Kidney tubule cell (primary cell): ENCODE measurements at places on chromosomes 3 and 15.

DNA sequence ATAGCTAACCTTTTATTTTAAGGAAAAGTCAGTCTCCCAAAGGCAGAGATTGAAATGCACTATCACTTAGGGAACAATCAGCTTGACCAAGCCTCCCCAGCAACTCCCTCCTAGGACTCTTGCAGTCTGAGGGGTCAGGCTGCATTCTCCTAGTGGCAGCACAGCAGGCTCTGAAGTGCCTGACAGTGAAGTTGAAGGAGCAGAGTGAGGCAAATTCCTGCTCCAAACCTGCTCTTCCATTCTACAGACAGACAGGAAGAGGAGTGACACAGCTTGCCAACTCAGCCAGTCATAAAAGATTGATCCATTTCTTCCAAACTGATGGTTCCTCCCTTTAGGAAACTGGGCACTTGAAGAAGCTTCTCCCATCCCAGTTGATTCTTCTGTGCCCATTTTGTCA lies 43.9 kb upstream of the SMAD3 start:
- DNase-seq: no peak

DNA sequence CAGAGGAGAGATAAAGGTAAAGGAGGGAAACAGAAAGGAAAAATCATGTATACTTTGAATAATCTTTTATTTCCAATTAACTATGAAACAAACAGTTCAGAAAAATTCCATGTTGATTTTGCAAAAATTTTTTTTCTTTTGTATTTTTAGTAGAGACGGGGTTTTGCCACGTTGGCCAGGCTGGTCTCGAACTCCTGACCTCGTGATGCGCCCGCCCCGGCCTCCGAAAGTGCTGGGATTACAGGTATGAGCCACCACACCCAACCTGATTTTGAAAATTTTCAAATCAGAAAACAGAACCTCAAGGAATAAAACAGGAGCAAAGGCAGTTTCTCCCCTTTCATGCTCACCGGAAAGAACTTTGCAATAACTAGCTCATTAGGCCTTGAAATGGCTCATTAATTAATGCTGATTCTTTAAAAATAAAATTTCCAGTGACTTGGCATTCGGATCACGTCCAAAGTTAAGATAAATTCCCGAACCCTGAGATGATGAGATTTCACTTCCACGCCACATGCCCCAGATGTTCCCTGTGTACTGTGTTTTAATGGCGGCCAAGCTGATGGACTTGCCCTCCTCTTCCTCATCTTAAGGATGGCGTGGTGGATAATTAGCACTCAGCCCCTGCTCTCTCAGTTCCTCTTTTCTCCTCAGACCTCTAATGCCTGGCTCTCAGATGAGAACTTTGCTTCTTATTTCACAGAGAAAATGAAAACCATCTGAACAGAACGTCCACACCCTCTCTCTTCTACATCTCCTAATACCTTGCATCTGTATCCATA lies 10.8 kb downstream of the BCL2L10 start:
- DNase-seq: no peak

- DNase-seq: peak; percentile 72
These were observed 118.8 kb upstream of the DAZL start for GRCh38 chr3:16723978-16724377.

GRCh38 chr3:30667280-30667651 lies 60.9 kb downstream of the TGFBR2 start:
- no peak for DNase-seq

GRCh38 chr3:66372681-66373350 lies 128.0 kb downstream of the LRIG1 start:
- peak; percentile 13 for DNase-seq

- peak; percentile 78 for DNase-seq
These were observed 9.6 kb upstream of the CTDSPL start for GRCh38 chr3:37852097-37852496.

- no peak for DNase-seq
These were observed 1.9 kb upstream of the ICE2 start for GRCh38 chr15:60480888-60481287.

GRCh38 chr3:73592154-73593144 lies 32.3 kb downstream of the PDZRN3 start:
- peak; percentile 65 for DNase-seq

DNA sequence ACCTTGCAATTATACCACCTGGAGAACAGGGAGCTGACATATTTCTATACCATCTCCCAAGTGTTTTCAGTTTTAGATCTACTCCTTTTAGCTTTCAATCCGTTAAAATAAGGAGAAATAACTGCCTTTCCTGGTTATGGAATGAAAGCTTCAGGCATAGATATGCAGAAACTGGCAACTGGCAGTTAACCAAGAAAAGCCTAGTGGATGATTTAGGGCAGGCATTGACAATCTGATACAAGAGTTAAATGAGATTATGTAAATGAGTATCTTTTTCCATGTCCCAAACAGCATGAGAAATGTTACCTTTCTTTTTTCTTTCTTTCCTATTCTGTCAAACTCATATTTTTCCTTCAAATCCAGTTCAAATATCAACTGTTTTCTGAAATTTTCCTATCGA lies 689.1 kb upstream of the DPPA4 start:
- no peak for DNase-seq

- DNase-seq: no peak
These were observed 7.8 kb downstream of the DUOX2 start for GRCh38 chr15:45106002-45106790.

DNA sequence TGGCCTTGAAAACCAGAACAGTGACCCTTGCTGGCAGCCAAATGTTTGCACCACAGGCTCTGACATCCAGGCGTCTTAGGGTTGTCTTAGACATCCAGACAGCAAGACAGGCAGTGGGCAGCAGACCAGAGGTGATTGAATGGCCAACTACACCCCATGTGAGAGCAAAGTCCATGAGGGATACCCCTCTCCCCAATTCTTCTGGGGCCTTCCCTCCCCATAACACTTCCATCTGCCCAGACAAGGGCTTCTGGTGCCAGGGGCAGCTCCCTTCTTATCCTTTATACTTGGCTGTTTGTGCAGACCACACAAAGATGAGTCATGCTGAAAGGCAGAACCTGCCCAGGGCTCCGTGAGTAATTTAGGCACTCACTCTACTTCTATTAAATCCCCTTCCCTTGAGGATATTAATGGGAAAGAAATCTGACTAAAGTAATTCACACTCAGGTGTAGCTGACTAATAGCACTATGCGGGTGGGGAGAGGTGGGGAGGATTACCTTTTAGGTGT lies 257.9 kb downstream of the UACA start:
- peak; percentile 95 for DNase-seq

DNA sequence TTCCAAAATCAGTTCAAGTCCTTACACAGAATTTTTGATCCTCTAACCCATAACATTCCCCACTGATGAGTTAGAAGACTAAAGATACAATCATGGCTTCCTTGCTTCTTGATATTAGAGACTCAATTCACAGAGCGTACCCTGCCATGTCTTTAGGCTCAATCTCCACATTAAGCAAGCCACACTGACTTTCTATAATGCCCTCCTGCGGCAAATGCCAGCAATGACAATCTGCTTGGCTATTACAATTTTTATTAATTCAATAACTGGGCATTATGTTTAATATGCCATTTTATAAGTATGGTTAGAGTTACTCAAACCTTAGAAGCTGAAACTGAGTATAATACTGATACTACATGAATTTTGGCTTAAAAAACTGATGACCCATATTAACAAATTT lies 479.7 kb upstream of the NR2F2 start:
- DNase-seq: no peak

DNA sequence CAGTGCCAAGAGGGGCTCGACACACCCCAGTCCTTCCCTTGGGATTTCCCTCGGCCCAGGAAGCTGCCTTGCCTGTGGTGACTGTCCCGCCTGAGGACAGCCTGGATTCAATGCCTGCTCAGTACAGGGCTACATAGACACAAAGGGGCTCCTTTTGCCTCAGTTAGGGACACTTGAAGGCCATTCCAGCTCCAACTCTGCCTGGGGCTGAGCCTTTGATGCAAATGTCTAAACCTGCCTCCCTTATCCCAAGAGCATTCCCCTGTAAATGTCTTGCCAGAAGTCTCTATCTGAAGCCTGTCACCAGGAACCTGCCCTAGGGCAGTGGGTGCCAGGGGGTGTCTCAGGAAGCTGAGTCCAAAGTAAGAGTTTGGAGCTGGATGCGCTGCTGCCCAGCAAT lies 19.3 kb upstream of the LYSMD4 start:
- no peak for DNase-seq

DNA sequence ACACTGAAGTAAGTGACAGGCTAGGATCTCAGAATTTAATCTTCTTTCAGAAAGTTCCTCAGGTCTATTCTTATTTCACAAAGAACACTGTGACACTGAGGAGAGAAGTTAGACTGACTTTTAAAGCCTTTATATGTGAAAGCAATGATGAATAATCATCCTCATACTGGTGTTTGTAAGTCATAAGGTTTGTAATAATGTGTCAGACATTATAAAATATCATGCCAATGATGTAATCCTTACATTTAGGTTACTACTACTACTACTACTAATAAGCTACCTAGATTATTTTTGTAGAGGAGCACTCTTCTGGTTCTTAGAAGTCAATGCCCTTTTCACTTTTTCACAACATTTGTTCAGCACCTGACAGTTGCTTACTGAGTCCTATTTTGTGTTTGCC lies 33.4 kb downstream of the FANCD2OS start:
- DNase-seq: no peak

GRCh38 chr15:53569751-53570480 lies 189.5 kb downstream of the WDR72 start:
- peak; percentile 53 for DNase-seq

- peak; percentile 96 for DNase-seq
These were observed 185.0 kb upstream of the ANKRD28 start for GRCh38 chr3:15982667-15983196.

- DNase-seq: no peak
These were observed 55.9 kb upstream of the UMPS start for GRCh38 chr3:124674336-124674735.

DNA sequence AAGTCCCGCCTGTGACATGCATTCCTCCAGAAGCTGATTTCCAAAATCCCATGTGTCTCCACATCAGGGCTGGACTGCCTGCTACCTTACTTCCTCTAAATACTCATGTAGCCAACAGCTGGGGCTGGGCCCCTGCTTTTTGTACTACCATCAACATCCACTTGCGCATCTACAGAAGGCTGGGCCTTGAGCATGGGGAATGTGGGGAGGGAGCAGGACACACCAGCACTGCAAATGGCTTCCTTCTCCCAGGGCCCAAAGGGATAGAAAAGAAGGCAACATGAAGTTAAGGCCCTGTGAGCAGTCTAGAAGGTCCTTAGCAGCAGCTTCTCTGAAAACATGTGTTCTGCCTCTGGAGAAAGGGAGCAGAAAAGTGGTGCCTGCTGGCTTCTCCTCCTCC lies 27.2 kb downstream of the MKRN2 start:
- DNase-seq: no peak

- no peak for DNase-seq
These were observed 2.0 kb upstream of the TNIK start for GRCh38 chr3:171462224-171462623.
